Stimulated activated CD8-positive, alpha-beta memory T cell treated with anti-CD3 and anti-CD28 coated beads, Interleukin-4, amount 100 ng/mL, for 24 hours (primary cell): ENCODE measurements at places on chromosomes 4 and X.

GRCh38 chrX:29636331-29636730, 579.0 kb upstream of the MAGEB2 start:
- DNase-seq: no peak

- no peak for DNase-seq
Observed at GRCh38 chrX:150848914-150849365, 49.5 kb downstream of the CD99L2 start.

DNA sequence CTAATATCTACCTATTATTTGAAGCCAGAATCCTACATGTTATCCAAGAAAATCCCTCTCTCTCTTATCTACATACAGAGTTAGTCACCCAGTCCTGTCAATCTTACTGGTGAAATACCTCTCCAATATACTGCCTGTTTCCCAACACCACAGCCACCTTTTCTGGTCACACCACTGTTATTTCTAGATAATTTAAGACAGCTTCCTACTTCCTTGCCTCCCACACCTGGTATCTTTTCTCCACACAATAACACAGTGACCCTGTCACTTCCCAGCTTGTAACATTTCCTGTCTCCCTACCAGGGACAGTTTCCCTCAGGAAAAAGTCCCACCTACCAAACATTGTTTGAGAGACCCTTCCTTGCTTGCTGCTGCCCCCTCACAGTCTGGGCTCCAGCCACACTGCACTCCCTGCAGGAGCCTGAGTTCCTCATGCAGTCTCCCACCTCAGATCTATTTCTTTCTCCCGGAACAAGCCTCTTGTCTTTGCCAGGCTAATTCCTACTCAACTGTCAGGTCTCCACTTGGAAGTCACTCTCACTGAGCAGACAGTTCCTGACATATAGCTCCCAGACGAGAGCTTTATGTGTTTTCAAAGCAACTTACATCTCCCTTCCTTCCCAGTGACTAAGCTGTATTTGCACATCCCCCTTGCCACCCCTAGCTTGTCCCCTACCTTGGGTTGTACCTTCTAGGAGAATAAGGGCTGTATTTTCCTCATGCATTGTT, 73.6 kb upstream of the QRFPR start:
- no peak for DNase-seq

- no peak for DNase-seq
Observed at GRCh38 chr4:74364652-74365491, at the start of gene EREG. Gene EREG (plus strand): TSS chr4:74365145. CDS start chr4:74365309, 164 bp downstream.

GRCh38 chr4:99117876-99118693, 26.0 kb downstream of the ADH4 start:
- no peak for DNase-seq

GRCh38 chr4:101910786-101911373, 120.3 kb downstream of the BANK1 start:
- no peak for DNase-seq

DNA sequence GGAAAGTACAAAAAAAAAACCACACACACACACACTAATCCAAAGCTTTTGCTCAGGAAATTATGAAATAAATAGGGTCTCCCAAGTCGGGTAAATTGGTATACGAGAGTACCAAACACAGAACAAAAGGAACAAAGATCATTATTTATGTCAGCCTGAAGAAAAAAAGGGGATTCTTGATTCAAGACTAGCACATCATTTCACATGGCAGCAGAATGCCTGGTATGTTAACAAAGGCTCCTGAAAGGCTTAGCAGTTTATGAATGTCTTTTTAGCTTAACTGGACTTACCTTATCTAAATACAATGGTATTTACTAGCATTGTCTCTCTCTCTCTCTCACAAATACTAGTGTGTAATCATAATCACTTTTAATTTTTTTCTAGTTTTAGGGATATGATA, 11.3 kb downstream of the RAP2C start:
- no peak for DNase-seq

- DNase-seq: no peak
Observed at GRCh38 chr4:76326515-76326914, 20.0 kb downstream of the STBD1 start.

- no peak for DNase-seq
Observed at GRCh38 chrX:64975491-64975890, 759 bp downstream of the ZC4H2 start.

DNA sequence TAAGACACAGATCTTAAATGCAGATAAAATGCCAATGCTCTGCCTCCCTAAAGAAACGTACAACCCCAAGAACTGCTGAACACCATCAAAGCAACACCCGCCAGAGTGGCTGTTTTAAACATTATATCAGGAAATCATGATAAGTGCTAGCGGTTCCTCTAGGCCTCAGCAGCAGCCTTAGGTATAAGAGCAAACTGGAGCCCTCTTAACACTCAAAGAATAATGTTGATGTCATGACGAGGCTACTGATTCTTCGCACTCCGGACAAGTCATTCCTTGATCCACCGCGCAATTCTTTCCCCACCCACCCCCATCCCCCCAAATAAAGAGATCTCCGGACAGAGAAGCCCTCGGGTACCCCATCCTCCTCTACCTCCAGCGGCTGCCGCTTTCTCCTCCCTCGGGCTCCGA, 507 bp downstream of the LIN54 start:
- no peak for DNase-seq

- DNase-seq: no peak
Observed at GRCh38 chr4:185998791-185999190, 70.2 kb upstream of the TLR3 start.

GRCh38 chr4:107252571-107252970, 216.5 kb upstream of the DKK2 start:
- DNase-seq: no peak

- DNase-seq: no peak
Observed at GRCh38 chrX:123313486-123313885, 129.4 kb downstream of the GRIA3 start.

GRCh38 chr4:84632092-84632491, 49.2 kb downstream of the CDS1 start:
- DNase-seq: no peak

GRCh38 chrX:115579786-115580294, 18.9 kb downstream of the PLS3 start:
- DNase-seq: no peak

DNA sequence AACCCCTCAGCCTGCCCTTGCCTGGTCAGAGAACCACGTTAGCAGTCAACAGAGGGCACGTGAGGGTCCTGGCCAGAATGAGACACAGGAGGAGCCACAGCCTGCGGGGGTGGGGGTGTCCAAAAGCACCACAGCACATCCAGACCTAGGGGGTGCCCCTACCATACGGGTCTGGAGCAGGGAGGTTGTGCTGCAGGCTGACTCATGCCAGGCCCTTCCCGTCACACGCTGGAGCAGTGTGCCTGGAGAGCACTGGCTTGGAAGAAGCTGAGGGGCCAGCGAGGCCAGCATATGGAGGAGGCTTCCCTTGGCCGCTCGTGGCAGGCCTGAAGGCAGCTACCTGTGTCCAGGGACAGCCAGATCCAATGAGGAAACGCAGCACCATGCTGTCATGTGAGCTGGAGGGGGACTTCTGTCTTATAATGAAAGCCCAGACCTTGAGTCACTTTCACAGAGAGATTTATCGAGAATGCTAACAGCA, 1.5 kb upstream of the IRAK1 start:
- no peak for DNase-seq

DNA sequence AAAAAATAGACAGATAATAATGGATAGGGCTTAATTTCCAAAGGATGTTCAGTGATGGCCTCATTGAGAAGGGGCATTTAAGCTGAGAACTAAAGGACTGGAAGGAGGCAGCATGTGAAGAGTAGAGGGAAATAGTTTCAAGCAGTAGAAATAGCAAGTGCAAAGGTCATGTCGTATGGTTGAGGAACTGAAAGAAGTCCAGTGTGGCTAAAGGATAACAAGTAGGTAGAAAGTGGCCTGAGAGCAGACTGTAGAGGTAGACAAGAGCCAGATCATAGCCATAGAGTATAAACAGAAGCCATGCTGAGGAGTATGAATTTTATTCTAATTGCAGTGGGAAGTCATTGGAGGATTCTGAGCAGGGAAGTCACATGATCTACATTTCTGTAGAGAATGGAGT, 72.3 kb downstream of the GRIA3 start:
- DNase-seq: no peak

GRCh38 chrX:124925681-124926080, 394.0 kb upstream of the TEX13C start:
- no peak for DNase-seq

DNA sequence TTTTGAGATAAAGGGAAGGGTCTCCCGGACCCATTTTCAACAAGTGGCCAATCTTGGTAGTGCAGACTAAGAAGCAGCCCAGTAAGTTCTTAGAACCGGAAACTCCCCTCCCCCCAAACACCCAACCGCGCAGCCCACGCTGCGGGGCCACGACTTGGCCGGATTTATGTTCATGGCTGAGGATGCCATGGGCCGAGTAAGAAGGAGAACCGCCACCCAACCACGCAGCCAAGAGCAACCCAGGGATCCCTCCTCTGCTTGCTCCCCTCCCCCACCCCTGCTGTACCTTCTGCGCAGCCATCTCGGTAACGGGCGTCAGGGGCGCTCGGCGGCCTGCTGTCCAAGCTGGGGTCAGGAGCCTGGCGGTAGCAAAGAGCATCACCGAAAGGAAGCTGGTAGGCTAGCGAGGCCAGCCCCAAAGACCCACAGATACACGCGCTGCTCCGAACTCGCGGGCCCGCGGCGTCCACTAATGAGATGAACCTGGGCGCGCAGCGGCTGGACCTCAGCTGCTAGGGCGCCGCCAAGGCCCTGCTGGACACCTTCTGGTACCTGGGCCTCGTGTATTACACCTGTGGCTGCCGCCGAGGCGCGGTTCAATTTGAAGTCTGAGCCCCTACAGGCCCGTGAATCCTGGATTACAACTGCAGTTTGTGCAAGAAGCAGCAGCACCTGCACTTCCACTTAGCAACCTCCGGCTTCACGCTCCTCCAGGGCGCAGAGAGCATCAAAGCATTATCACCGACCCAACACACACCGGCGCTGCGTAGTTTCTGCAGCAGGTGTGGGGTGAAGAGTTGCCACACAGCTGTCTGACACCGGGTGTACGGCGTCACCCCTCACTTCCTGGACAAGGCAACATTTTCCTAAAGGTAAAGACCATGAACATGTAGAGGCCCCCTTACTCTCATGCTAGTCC, 63.4 kb downstream of the NUDT10 start:
- DNase-seq: peak; percentile 21

DNA sequence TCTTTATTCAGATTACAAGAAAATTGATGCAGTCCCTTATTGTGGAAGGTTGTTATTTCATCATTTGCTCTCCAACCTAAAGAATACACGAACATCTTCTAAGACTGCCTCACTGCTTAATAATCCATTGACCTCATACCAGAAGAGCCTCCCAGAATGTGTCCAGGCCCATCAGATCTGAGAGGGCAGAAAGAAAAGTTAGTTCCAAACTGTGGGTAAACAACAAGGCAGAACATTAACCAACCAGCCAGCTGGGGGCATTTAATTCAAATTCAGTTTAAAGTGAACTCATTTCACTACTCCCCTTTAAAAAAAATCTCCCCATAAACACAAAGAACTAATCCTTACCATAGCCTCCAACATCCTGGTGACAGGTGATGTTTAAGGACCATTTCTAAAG, 13.8 kb downstream of the GPC4 start:
- DNase-seq: no peak

DNA sequence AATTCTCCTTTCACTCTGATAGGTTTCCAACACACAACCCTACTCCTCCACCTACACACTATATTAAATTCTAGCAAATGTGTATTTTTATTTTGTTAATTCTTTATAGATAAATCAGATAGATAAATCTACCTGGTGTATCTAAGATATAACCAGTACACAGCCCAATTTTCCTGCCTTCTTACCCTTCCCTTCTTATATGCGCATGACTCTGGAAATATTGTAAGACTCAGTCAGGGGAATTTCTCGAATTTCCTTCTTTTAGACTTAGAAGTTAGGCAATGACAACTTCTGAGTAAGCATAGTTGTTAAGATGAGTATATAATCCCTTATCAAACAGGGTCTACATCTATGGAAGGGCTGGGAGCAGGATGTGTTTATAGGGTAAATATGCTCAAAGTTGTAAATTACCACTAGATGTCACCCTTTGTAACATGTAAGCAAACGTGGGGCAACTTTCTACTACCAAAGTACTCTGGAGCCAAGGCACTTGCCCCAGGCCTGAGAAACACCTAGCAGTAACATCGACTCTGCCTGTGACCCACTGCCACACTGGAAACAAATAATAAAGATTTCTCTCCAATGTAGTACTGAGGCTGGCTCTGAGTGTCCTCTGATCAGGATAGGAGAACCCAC, 444.7 kb downstream of the IQCM start:
- no peak for DNase-seq

- no peak for DNase-seq
Observed at GRCh38 chr4:53890461-53890860, 173.9 kb downstream of the CHIC2 start.

DNA sequence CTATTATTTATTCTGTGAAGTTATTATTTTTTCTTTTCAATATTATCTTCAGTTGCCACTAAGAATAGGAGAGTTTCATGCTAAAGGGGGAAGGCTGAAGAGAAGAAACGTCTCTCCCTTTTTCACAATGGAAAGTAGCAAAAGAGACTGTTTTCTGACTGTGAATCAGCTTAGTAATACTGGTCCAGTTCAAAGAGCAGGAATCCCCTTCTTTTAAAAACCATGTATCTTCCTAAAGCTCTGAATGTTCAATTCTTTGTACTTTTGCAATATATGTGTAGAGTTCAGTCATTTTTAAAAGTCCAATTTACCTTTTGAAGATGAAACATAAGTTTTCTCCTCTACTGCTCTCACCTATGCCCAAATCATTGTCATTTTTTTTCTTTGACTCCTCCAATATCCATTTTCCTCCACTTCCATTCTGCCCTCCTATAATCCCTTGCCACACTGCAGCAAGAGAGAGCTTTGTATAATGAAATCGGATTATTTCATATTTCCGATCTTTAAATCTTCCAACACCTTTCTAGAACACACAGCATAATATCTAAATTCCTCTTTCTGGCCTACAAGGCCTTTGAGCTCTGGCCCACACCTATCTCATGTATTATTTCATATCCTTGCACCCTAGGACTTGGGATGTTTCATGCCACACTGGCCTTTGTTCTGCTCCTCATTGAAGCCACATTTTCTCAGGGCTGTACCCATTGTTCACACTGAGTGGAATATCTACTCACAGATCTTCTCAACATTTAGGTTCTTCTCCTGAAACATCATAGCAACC, 195.3 kb downstream of the CAMK2D start:
- no peak for DNase-seq

GRCh38 chr4:59122626-59123025, 2012.4 kb upstream of the IGFBP7 start:
- no peak for DNase-seq
